NCI-H1417 treated with DMSO at 0.1 percent for 48 hours (cell line): ENCODE measurements at places on chromosomes 3 and 15.
A peak's percentile ranks its signal among the peaks of the same experiment; 100 is the strongest.

- no peak for DNase-seq
Observed at GRCh38 chr15:43232289-43232874, 11.6 kb upstream of the EPB42 start.

DNA sequence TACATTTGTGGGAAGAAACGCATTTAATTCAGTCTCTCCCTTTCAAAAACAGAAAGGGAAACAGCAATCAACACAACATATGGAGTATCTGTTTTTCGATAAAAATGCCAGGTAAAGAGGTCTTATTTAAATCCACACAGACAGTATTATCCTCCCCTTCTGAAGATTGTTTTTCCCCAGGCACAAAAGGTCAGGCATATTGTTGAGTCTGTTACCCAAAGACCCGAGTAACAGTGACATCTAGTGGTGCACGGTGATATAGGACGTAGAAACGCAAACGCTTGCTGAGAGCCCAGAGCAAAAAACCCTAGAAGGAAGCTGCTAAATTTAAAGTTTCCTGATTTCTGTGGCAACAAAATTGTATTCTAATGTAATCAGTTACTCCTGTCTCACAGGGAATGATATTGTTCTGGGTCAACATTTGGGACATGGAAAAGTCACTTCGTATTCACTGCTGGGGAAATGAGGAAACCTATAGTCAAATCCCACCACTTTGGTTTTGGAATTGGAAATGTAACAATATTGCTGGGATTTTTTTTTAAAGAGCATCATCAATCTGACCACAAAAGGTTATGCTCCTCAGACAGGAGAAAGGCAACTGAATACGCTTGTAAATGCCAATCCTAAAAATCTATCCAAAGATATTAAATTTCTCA, 312.7 kb upstream of the CCDC54 start:
- peak; percentile 22 for DNase-seq

DNA sequence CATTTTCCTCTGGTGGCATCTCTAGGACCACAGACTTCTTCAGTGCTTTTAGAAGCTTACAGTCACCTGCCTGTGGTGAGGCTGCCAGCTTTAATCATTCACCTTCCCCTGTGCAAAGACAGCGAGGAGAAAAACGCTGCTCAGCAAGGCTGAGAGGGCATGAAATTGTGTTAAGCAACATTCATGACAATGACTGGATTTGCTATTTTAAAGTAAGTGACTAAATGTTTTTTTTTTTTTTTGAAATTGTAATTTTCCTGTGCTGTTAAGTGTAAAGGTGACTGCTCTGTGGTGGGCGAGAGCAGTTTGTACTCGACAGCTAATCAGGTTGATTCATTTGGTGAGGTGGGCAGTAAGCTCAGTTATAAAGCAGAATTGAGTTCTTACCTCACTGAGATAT, 240.4 kb downstream of the NSUN3 start:
- DNase-seq: no peak

GRCh38 chr3:143147707-143148106, 28.1 kb downstream of the CHST2 start:
- no peak for DNase-seq

GRCh38 chr3:39671116-39671515, 138.3 kb upstream of the MYRIP start:
- no peak for DNase-seq

GRCh38 chr15:45572617-45573016, 14.6 kb upstream of the BLOC1S6 start:
- DNase-seq: no peak

- DNase-seq: no peak
Observed at GRCh38 chr15:51200792-51201191, 106.1 kb upstream of the TNFAIP8L3 start.

DNA sequence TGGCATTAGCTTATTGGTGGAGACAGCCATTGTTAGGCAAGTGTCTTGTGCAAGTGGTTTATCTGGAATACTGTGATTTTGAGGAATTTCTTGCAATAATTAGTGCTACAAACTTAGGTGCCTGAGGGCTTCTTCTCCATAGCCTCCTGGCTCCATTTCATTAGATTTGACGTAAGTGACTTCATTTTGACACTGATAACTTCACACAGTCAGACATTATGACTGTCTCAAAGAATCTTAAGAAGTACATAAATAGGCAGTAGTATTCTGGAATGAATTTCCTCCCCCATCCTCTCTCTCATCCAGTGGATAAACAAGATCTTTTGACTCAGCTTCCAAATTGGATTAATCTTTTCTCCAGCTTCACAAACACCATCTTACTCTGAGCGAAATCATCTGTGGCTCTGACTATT, 19.0 kb downstream of the ARL14 start:
- DNase-seq: no peak

- no peak for DNase-seq
Observed at GRCh38 chr3:159950156-159950898, 38.3 kb upstream of the IL12A start.

DNA sequence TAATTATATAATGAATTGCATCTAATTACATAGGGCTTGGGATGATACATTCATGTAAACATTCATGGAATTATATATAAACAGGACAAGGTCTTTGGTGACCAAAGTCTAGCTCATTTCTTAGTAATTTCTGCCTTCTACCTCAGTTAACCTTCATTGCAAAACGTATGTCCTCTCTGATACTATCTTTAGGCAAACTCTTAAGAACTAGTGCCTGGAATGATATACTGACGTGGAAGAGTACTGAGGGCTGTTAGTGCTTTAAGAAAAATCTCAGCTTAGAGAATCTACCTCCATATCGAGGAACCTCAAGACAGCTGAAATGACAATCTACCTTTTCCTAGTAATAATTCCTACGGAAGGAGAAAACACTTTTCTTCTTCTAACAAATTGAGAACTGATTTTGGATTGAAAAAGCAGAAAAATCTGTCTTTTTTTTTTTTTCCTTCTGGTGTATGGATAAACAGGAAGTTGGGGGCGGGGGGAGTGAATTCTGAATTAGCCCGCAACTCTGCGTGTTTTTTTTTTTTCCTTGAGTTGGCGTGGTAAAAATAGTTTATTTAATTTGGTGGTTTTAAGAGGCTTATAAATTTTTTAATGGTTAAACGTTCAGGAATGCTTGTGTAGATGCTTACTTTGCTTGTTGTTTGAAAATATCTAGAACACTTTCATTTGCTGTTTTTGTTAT, 43.2 kb downstream of the RARB start:
- DNase-seq: no peak

GRCh38 chr3:55570271-55570711, 83.2 kb upstream of the WNT5A start:
- DNase-seq: no peak

- DNase-seq: no peak
Observed at GRCh38 chr15:70789213-70789612, 25.9 kb upstream of the UACA start.

DNA sequence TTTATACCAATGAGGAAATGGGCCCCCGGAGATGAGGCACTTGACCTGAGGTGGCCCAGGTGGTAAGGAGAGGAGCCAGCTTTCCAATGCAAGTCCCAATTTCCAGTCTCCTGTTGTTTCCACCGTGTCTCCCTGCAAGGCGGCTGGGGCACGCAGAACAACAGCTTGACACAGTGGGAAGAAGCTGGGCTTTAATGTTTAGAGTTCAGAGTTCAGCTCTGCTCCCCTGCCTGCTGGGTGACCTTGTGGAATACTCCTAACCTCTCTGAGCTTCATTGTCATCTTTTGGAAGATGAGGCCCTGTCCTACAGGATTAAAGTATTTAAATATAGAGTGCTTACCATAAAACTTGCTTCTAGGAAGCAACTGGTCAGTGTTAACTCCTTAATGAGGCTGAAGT, 80.3 kb downstream of the SMAD3 start:
- no peak for DNase-seq

DNA sequence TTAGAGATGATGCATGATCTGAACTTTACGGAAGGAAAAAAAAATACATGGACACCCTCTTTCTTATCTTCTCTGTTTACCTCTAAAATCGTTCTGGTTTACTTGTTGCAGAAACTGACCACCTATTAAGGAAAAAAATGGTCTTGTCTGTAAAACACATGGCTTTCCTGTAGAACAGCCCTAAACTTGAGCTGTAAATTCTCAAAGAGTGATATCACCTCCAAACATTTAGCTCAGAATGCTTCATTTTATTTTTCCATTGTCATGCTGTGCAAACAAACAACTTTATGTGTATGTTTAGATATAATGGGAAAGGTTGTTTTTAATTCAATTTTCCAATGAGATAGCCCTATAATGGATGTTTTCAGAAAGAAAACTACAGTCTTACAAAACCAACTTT, 237.4 kb upstream of the NR2F2 start:
- no peak for DNase-seq

GRCh38 chr15:66630801-66631351, 65.1 kb upstream of the LCTL start:
- DNase-seq: no peak

- DNase-seq: no peak
Observed at GRCh38 chr3:14524311-14524711, 15.8 kb downstream of the GRIP2 start.

DNA sequence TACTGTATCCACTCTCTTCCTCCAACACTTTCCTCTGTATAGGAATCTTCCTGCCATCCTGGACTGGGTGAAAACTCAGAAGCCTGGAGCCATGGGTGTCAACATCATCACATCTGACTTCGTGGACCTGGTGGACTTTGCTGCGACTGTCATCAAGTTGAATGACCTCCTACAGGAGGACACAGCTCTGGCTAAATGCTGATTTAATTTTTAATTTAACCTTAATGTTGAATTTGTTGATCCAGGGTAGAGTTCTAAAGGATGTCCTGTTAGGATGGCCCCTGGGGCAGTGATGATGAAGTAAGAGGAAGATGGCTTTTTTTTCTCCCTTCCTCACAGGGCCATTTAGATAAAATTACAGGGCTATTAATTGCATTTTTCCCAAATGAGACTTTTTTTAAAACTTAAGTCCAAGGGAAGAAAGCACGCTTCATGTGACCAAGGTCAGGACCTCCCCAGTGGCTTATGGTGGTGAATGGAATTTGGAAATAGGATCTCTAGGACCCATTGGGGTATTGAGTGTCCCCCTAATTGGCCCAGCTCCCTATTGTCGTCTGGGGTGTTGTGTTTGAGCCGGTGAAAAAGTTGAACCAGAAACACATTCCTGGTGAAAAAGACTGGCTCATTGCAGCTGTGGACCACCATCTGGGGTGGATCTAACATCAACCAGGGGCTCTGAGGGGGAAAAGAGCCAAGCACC, 125.7 kb upstream of the ZBED2 start:
- no peak for DNase-seq

- DNase-seq: no peak
Observed at GRCh38 chr15:100932676-100933348, 13.7 kb downstream of the LRRK1 start.

DNA sequence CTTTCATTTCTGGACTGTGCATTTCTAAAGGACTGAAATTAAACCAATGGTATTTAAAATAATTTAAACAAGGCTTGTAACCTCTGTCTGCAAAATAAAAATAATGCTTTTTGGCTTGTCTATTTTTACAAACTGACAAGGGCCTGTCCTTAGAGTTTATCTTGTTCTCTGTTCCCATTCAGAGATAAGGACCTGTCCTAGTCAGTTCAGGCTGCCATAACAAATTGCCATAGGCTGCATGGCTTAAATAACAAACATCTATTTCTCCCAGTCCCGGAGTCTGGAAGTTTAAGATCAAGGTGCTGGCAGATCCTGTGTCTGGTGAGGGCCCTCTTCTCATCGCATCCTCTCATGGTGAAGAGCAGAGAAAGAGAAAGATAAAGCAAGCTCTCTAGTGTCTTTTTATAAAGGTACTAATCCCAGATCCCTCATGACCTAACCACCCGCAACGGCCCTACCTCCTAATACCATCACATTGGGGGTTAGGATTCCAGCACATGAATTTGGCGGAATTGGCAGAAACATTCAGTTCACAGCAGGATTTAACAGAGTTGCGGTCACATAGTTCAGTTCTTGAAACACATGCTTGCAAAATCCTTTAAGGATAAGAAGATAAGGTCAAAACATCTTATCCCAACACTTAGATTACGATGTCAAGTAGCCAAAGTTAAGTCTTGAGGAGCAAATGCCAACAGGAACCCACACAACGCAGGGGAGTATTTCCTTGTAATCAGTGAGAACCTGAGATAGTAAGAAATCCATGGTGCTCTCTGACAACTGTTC, 17.8 kb downstream of the KBTBD8 start:
- no peak for DNase-seq

DNA sequence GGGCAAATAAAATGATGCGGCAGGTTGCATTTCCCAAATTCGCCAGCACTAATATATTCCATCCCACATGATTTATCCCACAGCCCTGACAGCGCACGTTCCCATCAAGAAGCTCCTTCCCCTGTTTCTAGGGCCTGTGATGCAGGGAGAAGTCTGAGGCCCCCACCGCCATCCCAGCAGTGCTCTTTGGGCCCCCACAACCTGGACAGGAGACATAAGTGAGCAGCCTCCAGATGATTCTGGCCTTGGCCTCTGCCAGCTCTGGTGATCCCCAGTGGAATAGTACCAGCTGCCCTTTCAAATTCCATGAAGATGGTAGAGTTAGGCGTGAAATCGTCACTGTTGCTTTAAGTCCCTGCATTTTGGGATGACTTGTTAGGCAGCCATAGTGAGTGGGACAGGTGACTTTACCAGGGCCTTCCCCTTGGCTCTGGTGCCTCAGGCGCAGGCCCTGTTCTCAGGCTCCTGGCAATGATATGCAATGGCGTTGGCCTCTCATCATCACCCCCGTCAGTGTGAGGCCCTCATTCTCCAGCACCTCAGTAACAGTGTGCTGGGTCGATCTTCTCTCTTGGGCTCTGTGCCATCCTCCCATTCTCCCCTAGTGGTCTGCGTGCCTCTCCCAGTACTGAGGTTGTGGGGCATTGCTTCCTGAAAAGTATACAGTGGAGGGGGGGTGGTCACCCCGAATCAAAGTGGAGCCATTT, 263.7 kb downstream of the OCA2 start:
- DNase-seq: no peak

GRCh38 chr3:183698756-183699155, 1.2 kb downstream of the YEATS2 start:
- no peak for DNase-seq

GRCh38 chr3:56347219-56347871, 120.9 kb downstream of the ERC2 start:
- no peak for DNase-seq

DNA sequence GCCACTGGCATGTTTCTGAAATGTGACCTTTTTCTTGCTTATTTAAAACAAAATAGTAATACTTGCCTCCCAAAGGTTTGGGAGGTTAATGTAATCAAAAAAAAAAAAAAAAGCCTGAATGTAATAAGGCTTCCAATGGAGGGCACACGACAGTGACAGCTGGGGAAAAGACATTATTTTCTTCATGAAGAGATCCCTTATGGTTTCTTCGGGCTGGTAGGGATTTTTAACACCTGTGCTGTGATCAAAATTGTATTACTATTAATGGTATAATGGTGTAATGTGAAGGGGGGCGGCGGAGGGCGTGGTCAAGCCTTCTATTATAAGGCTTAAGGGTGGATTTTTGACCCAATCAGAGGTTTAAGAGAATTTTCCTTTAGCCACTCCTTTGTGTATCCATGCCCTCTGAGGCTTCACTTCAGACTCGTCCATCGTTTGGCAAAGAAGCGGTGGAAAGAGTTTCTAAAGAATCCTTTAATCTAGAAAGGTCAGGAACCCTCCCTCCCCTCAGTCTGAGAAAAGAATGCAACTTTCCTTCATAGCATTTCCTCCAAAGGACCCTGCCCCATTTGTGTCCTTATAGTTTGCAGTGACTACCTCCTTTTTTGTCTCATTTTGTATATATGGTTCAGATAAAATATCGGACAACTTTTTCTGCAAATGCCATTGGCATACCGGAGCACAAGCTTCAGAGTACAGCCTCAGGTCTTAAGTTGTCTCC, 89.5 kb upstream of the CHD2 start:
- peak; percentile 83 for DNase-seq

- no peak for DNase-seq
Observed at GRCh38 chr15:89785774-89786140, 9.6 kb downstream of the MESP2 start.
